ENCODE measurements at places on chromosomes 4 and X. TPM values are rescaled to one million over a fixed set of nuclear protein-coding genes. Genes with fewer than 3 reads are reported as not detected.

COX7B2 gene
- total RNA-seq, result not detected

DNA sequence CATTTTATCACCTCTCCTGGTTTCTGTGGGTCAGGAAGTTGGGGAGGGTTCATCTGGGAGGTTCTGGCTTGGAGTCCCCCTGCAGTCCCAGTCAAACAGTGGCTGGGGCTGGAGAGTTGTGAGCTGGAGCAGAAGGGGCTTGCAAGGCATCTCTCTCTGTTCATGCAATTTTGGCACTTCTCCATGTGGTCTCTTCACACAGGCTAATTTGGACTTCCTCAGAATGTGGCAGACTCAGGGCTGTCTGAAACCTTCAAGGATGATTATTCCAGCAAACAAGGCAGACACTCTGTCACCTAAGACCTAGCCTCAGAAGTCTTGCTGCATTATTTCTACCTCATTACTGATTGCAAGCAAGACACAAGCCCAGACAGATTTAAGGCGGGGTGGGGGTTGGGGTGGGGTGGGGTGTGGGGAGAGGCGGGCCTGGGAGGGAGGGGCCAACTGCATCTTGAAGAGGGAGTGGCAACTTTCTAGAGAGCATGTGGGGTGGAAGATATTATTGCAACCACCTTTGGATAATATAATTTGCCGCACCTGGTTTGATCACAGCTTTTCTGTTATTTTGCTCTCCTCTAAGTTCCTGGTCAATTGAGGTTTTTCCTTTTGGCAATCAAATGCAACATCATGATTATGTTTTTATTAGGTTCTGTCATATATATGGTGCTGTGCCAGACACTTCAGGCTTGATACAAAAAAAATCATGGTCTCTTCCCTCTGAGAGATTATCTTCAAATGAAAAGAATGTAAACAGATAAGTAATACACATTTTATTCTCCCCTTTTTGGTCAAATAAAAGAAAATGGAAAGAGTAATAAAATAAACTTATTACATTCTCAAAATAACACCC, 799.5 kb downstream of the RPA4 start:
- no peak overlapping the region for H3K27ac ChIP-seq
- H3K4me3 ChIP-seq, result no peak overlapping the region
- no peaks in the 10 kb centered on the region for H3K36me3 ChIP-seq
- DNase-seq, result no peak

UBE2D3 gene
- 412 TPM for total RNA-seq

DNA sequence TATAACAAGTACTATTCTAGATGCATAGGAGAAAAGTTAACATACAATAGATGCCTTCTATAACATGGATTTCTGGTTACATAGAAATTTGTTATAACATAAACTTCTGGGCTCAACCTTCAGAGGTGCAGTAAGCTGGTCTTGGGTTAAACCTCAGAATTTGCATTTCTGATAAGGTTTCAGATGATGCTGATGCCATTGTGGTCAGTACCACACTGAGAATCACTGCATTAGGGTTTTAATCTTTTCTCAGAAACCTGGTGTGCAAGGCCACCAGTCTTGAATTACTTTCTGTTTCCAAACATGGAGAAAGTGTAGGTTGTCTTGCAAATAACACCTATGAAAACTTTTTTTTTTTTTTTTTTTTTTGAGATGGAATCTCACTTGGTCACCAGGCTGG, 146.2 kb downstream of the SPOCK3 start:
- H3K27ac ChIP-seq, result no peak overlapping the region
- DNase-seq, result no peak
- H3K4me1 ChIP-seq, result no peaks in the 10 kb centered on the region
- H3K27me3 ChIP-seq, result no peaks in the 10 kb centered on the region
- no peaks in the 10 kb centered on the region for H3K36me3 ChIP-seq

DNA sequence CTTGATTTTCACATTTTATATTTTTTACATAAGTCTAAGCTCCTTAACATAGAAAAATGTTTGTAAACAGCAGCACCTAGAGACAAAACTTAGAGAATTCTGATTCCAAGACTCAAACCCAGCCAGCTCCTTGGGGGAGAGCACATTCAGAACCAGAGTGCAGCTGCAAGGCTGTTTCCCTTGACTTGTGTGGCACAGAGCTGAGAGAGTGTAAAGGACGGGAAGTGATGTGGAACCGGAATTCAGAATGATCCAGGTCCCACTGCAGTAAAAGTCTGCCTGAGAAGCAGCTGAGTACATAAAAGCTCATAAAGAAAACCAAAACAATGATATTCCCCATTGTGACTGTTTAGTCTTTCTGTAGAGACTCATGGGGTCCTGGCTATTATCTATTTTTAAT, 713.8 kb downstream of the RAB28 start:
- no peak overlapping the region for H3K27ac ChIP-seq
- DNase-seq, result no peak
- no peaks in the 10 kb centered on the region for H3K36me3 ChIP-seq
- no peaks in the 10 kb centered on the region for H3K4me1 ChIP-seq
- no peak overlapping the region for H3K4me3 ChIP-seq

DNA sequence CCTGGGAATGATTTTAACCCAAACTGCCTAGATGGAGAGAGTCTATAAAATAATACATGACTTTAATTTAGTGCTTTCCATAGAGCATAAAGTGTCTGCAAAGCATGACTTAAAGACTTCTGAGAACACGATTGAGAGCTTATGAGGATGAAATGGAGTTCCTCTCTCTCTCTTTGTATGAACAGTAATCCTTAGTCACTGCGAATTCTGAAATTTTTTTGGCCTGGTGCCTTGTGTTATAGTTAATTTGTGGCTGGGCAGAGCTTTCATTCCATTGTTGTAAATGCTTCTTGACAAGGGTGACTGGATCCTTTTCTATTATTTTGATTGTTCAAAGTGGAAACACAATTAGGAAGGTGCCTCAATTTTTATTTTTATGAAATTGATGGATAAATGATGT, 179.5 kb downstream of the CEP135 start:
- no peak overlapping the region for H3K27ac ChIP-seq
- no peaks in the 10 kb centered on the region for H3K36me3 ChIP-seq
- H3K4me1 ChIP-seq, result no peaks in the 10 kb centered on the region
- H3K27me3 ChIP-seq, result no peaks in the 10 kb centered on the region
- H3K4me3 ChIP-seq, result no peak overlapping the region
- DNase-seq, result no peak

- H3K27ac ChIP-seq, result no peak overlapping the region
- H3K36me3 ChIP-seq, result no peaks in the 10 kb centered on the region
- no peak for DNase-seq
- H3K4me3 ChIP-seq, result no peak overlapping the region
- H3K27me3 ChIP-seq, result no peaks in the 10 kb centered on the region
- H3K4me1 ChIP-seq, result no peaks in the 10 kb centered on the region
Measured at GRCh38 chrX:109997786-109998452, 5.0 kb upstream of the TMEM164 start.

- no peaks in the 10 kb centered on the region for H3K36me3 ChIP-seq
- H3K4me1 ChIP-seq, result no peaks in the 10 kb centered on the region
- no peak overlapping the region for H3K27ac ChIP-seq
- DNase-seq, result no peak
Measured at GRCh38 chrX:98379134-98379533, 1495.4 kb downstream of the RPA4 start.

- no peak overlapping the region for H3K27ac ChIP-seq
- H3K4me3 ChIP-seq, result no peak overlapping the region
- DNase-seq, result no peak
Measured at GRCh38 chrX:150605603-150606002, 37.2 kb downstream of the MTM1 start.

SOX3 gene
- total RNA-seq, result not detected

TMEM154 gene
- total RNA-seq, result 0.19 TPM

PRSS12 gene
- total RNA-seq, result 0.09 TPM

GRCh38 chr4:181301735-181302710, 941.2 kb upstream of the TENM3 start:
- no peaks in the 10 kb centered on the region for H3K36me3 ChIP-seq
- H3K27me3 ChIP-seq, result no peaks in the 10 kb centered on the region
- H3K27ac ChIP-seq, result no peak overlapping the region
- H3K4me3 ChIP-seq, result no peak overlapping the region
- H3K4me1 ChIP-seq, result no peaks in the 10 kb centered on the region
- no peak for DNase-seq

SPANXB1 gene
- not detected for total RNA-seq

PRDM8 gene
- 0.24 TPM for total RNA-seq

GRCh38 chr4:121946644-121947043, 5.2 kb downstream of the TRPC3 start:
- no peaks in the 10 kb centered on the region for H3K36me3 ChIP-seq
- H3K27me3 ChIP-seq, result peaks cover 15% of the 10 kb centered on the region

PLAC8 gene
- 1.1 TPM for total RNA-seq

DNA sequence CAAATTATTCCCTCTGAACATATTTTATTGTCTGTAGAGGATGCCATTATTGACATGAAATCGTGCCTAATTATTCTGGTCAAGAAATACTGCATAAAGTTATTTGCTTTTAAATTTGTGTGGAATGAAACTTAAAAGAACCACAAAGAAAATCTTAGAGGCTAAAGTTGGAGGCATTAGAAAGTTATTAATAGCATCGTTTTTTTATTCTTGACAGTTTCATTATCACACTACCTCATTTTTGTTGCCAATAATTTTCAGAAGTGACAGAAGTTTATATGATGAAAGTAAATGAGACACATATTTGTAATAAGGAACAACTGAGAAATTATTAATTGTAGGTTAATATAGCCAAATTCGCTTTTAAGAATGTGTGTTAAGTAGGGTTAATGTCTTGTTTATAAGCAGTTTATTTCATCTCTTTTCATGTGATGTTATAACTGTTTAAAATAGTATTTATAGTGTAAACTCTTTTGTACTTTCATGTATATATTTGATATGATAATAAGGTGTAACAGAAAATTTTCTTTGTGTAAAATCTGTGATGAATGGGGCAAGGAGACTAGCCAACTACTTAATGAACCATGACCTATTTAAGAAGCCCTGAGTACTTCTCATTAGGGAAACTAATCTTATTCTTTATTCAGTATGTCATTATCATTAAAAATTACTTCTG, 54.5 kb upstream of the GRIA2 start:
- no peaks in the 10 kb centered on the region for H3K36me3 ChIP-seq
- H3K27ac ChIP-seq, result no peak overlapping the region
- H3K4me1 ChIP-seq, result no peaks in the 10 kb centered on the region
- no peak overlapping the region for H3K4me3 ChIP-seq

DNA sequence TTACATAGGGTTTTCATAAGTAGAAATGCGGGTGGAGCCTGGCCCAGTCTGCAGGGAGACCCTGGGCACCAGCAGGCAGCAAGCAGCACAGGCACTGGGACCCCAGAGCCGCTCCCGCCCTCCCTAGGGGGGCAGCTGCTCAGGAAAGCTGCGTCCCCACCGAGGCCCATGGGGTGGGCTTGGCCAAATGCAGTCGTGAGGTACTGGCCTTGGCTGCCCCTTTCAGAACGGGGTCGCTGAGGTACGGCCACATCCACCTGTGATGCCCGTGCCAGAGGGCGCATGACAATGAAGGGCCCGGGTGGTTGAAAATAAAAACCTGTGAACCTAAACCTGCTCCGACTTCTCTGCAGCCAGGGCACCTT, 16.7 kb downstream of the TMEM175 start:
- H3K27me3 ChIP-seq, result no peaks in the 10 kb centered on the region
- no peak overlapping the region for H3K27ac ChIP-seq
- no peaks in the 10 kb centered on the region for H3K4me1 ChIP-seq
- peak; percentile 3 for DNase-seq
- no peaks in the 10 kb centered on the region for H3K36me3 ChIP-seq

- no peak for DNase-seq
- no peak overlapping the region for H3K27ac ChIP-seq
Measured at GRCh38 chr4:55500072-55500471, 46.6 kb downstream of the CLOCK start.

- no peak overlapping the region for H3K27ac ChIP-seq
- H3K36me3 ChIP-seq, result no peaks in the 10 kb centered on the region
- no peak overlapping the region for H3K4me3 ChIP-seq
- no peak for DNase-seq
- H3K27me3 ChIP-seq, result no peaks in the 10 kb centered on the region
Measured at GRCh38 chrX:18654875-18655836, 16.8 kb downstream of the RS1 start.

GRCh38 chr4:182754895-182755294, 162.3 kb downstream of the DCTD start:
- DNase-seq, result no peak
- H3K4me1 ChIP-seq, result no peaks in the 10 kb centered on the region
- no peaks in the 10 kb centered on the region for H3K36me3 ChIP-seq
- no peak overlapping the region for H3K4me3 ChIP-seq
- no peaks in the 10 kb centered on the region for H3K27me3 ChIP-seq

- DNase-seq, result no peak
- H3K4me3 ChIP-seq, result no peak overlapping the region
- no peak overlapping the region for H3K27ac ChIP-seq
Measured at GRCh38 chrX:69366183-69366582, 137.9 kb upstream of the NALF2 start.

DNA sequence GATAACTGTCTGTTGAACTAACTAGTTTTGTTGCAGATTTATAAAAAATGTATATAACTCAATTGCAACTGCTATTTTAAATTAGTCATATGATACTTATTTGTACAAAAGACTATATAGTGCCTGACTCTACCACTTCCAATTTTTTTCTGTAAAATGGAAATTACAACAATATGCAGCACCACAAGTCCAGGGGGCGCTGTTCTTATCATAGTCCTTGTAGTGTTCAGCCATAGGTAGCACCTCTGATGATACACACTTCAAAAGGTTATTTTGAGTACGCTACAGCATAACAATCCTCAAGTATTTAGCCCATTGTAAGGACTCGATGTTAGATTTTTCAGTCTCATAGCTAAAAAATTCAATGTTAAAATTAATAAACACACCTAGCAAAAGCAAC, 174.9 kb downstream of the CORIN start:
- no peaks in the 10 kb centered on the region for H3K27me3 ChIP-seq
- H3K4me3 ChIP-seq, result no peak overlapping the region
- no peak for DNase-seq
- H3K4me1 ChIP-seq, result no peaks in the 10 kb centered on the region
- no peak overlapping the region for H3K27ac ChIP-seq
- H3K36me3 ChIP-seq, result no peaks in the 10 kb centered on the region

DNA sequence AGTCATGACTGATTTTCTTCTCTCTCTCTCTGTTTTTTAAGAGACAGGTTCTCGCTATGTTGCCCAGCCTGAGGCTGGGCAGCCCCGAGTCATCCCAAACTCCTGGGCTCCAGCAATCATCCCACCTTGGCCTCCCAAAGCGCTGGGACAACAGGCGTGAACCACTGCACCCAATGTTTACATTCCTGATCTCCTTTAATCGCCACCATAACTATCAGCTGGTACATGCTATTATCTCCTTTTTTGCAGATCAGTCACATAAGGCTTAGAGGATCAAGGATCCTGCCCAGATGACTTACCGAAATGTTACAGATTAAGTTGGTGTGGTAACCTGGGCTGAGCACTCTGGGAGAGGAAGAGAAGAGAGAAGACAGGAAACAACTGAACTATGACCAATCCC, 1.5 kb upstream of the USP46 start:
- H3K27me3 ChIP-seq, result no peaks in the 10 kb centered on the region
- H3K4me3 ChIP-seq, result no peak overlapping the region
- peak overlapping the region; percentile 89 for H3K27ac ChIP-seq
- DNase-seq, result no peak
- H3K36me3 ChIP-seq, result no peaks in the 10 kb centered on the region

GLUD2 gene
- total RNA-seq, result 1.2 TPM
